ENCODE measurements at places on chromosomes 16 and 17.

GRCh38 chr17:7250695-7251627 lies 573 bp downstream of the CTDNEP1 start:
- DNase-seq, result peak; percentile 62

- DNase-seq, result peak; percentile 59
Observed at GRCh38 chr16:66369055-66369592, 2.6 kb downstream of the CDH5 start.

DNA sequence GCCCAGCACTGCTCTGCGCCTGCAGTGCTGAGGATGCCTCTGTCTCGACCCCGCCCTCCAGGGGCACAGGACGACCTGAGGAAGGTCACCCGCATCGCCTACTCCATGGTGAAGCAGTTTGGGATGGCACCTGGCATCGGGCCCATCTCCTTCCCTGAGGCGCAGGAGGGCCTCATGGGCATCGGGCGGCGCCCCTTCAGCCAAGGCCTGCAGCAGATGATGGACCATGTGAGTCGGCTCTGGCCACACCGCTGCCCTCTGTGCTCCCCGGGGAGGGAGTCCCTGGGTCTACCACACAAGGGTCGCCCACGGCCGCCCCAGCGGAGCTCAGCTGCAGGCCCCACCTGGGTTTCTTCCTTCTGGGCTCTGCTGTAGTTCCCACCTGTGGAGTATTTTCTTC lies 6.7 kb upstream of the RPL13 start:
- no peak for DNase-seq

DNA sequence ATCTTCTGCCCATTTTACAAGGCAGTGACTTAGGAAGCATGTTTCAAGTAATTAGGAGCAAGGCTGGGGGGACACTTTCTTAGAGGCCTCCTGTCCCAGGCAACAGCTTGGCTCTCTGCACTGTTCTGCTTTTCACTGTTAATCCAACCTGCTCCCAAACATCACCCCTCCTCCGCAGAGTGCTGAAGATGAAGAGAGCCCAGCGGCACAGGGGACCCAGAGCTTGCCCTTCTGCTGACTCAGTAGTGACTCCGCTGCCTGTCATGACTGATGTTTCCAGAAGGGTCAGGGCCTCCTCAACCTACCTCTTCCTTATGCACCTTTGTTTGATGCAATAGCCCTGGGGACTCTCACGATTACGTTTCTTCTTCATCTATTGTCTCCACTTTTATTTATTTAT lies 38.9 kb upstream of the NDRG4 start:
- no peak for DNase-seq

DNA sequence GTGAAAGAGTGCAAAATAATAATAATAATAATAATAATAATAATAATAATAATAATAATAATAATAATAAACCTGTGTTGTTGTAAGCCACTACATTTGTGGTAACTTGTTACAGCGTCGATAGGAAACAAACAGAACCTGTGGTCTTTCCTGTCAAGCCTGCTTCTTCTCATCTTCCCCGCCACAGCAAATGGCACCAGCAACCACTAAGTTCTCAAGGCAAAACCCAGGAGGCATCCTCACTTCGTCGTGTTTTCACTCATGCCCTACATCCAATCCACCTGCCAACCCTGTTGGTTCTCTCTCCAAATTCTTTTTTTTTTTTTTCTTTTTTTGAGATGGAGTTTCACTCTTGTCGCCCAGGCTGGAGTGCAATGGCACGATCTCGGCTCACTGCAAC lies 34.2 kb downstream of the ITGAE start:
- no peak for DNase-seq

GRCh38 chr17:40224718-40225550 lies 5.8 kb downstream of the WIPF2 start:
- peak; percentile 28 for DNase-seq

GRCh38 chr17:37743875-37744632 lies 805 bp downstream of the HNF1B start:
- DNase-seq, result no peak

- no peak for DNase-seq
Observed at GRCh38 chr17:17151541-17151940, 54.6 kb downstream of the PLD6 start.

GRCh38 chr17:40516581-40517285 lies 15.3 kb upstream of the TNS4 start:
- DNase-seq, result no peak

DNA sequence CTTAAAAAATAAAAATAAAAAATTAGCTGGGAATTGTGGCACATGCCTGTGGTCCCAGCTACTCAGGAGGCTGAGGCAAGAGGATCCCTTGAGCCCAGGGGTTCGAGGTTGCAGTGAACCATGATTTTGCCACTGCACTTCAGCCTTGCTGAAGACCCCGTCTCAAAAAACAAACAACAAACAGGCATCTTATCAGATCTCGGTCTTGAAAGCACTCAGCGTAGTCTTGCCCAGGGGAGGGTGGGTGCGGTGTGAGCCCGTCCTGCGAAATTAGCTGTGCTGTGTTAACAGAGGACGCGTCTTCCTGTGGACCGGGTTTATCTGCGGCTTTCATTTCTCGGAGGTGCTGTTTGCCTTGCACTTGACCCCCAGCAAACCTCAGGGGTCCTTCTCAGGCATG lies 5.4 kb downstream of the GAA start:
- no peak for DNase-seq

GRCh38 chr17:34532281-34533065 lies 46.9 kb upstream of the TMEM132E start:
- DNase-seq, result peak; percentile 11

GRCh38 chr17:20122254-20122879 lies 113.2 kb downstream of the SPECC1 start:
- DNase-seq, result peak; percentile 61

DNA sequence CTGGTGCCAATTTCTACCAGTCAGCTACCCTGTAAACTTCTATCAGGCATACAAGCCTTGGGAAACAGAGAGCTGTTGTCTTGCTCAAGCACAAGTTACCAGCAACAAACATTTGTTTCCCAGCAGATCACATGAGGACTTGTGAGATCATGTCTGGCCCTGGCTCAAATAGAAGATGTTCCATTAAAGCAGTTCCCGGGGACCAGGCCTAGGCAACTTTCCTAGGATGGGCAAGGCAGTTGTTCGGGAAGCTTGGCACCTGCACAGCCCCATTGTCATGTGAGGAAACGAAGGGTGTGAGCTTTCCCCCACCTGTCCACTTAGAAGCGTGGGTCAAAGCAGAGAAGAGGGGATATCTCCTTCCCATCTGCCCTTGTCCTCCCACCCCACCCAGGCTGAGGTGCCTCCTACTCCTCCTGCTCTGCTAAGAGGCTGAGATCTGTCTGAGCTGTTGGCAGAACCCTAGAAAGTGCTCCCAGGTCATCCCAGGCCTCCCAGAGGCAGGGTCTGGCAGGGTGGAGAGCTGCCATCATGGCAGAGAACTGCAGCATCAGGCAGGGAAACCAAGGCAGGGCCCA lies 11.2 kb upstream of the SLC47A2 start:
- DNase-seq, result peak; percentile 97

All from muscle of leg (tissue), 16 donors.